ENCODE measurements at places on chromosomes 5 and 9.

GRCh38 chr9:68493958-68494577 lies 46.6 kb downstream of the TMEM252 start:
- DNase-seq = no peak

DNA sequence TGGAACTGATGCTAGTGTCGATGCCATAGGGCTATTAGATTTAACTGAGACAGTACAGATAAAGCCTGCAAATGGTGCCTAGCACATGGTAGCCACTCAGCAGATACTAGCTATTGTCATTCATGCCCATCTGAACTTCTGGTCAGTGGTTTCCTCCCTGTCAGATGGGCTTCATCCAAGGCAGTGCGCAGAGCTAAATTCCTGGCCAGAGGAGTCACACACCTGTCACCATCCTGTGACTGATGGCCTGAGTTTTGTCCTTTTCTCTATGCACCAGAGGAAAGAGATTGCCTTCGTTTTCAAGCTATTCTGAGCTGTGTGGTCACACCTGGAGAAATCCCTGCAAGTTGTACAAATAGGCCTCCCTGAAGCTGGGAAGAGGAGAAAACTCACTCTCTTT lies 34.7 kb downstream of the MSX2 start:
- no peak for DNase-seq

GRCh38 chr5:115459855-115460341 lies 84.7 kb downstream of the FEM1C start:
- DNase-seq = no peak

- DNase-seq = no peak
These were observed 241.4 kb downstream of the ARHGAP26 start for GRCh38 chr5:143011585-143011984.

- no peak for DNase-seq
These were observed 50.1 kb upstream of the SRP19 start for GRCh38 chr5:112811023-112811422.

All from cerebellar nuclear complex (tissue), 1 donor.